Stimulated activated CD8-positive, alpha-beta memory T cell treated with anti-CD3 and anti-CD28 coated beads, Interleukin-2, amount 100 ng/mL, for 1 hour (primary cell): ENCODE measurements at places on chromosomes 4 and X.

DNA sequence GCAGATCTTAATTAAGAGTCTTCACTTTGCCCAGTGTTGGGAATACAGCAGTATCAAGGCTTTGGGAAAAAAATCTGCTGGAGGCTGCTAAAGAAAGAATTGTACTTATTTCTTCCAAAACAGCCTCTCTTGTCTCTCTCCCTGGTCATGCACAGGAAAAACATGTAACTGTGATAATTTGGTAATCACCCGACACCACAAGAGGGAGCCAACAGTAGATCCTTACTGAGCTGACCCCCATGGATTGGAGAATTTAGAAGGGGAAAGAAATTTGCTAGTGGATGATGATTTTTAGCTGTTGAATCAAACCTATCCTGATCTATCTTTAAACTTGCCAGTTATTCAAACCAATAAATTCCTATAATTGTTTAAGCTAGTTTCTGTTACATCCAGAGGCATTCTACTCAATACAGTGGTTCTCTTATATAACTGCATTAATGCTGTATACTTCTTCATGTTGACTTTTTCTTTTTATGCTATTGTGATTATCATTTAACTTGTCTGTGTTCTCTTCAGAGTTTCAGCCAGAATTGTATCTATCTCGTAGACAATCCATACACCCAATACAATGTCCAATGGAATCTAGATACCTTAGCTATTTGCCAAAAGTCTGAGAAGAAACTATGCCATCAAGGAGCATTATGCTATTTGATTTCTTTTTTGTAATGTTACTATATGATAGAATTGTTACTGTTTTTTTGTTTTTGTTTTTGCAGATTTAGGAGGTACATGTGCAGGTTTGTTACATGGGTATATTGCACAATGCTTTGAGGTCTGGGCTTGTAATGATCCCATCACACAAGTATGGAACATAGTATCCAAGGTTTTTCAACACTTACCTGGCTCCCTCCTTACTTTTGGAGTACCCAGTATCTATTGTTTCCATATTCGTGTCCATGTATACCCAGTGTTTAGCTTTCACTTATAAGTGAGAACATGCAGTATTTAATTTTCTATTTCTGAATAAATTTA, 31.3 kb upstream of the ARHGEF38 start:
- no peak for DNase-seq

- DNase-seq = no peak
Observed at GRCh38 chr4:123244137-123244536, 152.5 kb upstream of the SPRY1 start.

DNA sequence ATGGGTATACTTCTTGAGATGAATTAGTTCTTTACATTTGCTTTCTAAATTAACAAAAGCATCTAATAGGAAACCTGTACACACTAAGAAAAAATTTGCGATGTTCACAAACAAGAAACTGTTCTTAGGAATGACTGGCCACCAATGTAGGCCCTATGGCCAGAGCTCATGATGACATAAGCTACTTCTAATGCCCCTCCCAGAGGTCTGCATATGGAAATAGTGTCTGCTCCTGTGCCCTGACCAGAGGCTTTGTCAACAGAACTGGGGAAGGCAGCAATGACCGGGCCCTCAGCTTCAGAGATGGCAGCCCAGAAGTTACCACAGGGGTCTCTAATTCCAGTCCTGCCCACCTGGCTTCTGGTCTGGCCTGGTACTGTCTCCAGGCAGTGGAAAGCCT, 15.0 kb upstream of the BCLAF3 start:
- no peak for DNase-seq

GRCh38 chr4:148847544-148848255, 405.5 kb upstream of the NR3C2 start:
- no peak for DNase-seq

DNA sequence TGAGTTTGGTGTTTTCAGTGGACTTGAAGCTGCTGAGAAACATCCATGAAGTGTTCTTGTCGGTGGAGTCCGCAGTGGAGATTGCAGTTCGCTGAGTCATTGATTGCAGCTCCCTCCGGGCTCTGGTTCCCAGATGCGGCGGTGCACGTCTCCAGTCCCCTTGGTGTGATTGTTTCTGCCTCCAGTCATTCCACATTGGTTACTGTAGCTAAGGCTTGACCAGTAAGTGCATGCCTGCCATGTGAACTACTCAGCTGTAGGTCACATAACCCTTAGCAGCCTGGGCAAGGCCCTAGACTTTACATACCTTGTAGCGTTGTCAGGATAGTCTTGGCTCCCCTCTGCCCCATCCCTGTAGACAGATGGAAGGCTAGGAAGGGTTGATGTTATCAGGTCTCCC, 53.8 kb upstream of the CLCN4 start:
- no peak for DNase-seq

GRCh38 chrX:21843179-21843578, 3.8 kb downstream of the MBTPS2 start:
- no peak for DNase-seq

DNA sequence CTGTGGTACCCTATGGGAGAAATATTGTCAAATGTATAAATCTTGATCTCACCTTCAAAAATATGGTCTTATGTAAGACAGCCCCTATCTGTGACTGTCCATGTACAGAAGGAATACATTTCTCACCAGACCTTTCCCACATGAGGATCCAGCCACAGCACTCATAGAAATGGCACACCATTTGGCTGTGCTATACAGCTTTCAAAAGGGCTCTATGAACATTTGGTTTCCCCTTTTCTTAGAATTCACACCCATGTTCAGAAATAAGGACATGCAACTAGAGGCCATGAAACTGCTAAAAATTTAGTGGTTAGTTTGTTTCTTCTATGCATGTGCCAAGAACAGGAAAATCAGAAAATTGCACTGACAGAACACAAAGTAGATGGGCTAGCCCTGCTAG, 62.7 kb downstream of the ANTXR2 start:
- DNase-seq = no peak

DNA sequence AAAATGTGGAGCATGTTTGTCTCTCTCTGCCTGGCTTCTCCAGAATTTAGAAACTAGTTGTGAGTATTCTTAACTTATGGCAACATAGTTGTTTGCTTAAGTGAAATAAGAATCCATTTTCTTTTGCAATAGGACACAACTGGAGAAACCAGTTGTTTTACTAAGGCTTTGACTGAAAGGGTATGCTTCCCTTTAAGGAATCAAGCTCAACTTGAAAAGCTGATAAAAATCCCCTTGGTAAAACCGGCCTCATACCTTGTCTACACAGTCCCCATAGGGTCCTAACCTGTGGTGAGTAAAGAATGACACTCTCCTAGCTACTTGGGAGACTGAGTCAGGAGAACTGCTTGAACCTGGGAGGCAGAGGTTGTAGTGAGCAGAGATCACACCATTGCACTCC, 139.8 kb downstream of the NR3C2 start:
- no peak for DNase-seq

DNA sequence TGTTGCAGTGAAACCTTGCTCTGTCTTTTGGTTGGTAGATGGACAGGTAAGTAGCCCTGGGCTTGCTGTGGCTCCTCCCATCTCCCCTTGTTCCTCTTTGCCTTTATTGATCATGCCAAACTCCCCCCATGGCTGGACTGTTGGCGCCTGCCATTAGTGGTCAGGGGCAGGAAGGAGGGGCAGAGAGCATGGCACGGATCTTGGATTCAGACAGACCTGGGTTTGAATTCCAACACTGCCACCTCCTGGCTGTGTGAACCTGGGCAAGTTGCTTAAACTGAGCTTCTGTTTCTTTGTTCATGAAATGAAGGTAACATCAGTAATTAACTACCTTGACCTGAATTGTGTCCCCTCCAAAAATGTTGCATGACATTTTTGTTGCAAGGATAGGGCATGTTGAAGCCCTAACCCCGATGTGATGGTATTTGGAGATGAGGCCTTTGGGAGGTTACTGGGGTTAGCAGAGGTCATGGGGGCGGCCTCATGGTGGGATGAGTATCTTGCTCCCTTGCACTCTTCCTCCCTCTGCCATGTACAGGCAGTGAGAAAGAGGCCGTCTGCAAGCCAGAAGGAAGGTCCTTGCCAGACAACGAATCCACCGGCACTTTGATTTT, 6.0 kb downstream of the SLC2A9 start:
- no peak for DNase-seq

- no peak for DNase-seq
Observed at GRCh38 chr4:85370400-85371032, 104.4 kb upstream of the ARHGAP24 start.

GRCh38 chr4:99635601-99636000, 22.0 kb downstream of the C4orf54 start:
- no peak for DNase-seq

- DNase-seq = no peak
Observed at GRCh38 chrX:20519826-20520225, 253.1 kb upstream of the RPS6KA3 start.

DNA sequence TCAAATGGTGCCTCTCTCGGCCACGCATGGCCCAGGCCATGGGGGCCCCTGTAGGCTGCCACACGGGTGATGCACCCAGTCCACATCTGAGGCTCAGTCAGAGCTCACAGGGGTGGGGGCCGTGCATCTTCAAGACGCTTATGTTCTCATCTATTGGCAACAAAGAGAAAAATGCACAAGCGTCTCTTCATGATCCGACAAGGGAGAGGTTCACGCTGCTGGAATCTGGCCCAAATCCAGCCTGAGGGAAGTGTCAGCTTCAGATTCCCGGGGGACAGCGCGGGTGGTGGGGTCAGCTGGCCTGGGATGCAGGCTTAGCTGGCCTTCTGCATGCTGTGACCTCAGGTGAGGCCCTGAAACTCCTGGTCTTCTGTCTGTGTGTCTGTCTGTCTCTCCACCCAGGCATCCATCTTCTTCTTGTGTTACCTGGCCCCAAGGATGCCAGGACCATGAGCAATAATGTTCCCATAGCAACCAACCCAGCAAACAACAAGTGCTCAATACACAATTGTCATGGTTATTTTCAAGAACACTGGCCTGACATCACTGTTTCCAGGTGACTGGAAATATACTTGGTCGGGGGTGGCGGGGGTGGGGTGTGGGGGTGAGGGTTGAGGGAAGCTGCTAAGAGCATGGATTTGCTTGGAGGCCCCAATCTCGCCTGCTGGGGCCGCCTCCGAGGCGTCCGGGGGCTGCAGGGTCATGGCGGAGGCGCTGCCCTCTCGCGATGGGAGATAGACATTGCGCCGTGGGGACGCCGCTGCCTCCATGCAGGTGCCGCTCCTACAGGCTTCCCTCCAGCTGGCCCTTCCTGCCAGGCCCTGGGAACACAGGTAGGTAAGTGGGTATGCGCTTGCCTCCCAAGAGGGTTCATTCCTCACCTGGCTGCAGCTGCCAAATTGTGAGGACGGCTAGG, 48.3 kb downstream of the ABLIM2 start:
- no peak for DNase-seq

DNA sequence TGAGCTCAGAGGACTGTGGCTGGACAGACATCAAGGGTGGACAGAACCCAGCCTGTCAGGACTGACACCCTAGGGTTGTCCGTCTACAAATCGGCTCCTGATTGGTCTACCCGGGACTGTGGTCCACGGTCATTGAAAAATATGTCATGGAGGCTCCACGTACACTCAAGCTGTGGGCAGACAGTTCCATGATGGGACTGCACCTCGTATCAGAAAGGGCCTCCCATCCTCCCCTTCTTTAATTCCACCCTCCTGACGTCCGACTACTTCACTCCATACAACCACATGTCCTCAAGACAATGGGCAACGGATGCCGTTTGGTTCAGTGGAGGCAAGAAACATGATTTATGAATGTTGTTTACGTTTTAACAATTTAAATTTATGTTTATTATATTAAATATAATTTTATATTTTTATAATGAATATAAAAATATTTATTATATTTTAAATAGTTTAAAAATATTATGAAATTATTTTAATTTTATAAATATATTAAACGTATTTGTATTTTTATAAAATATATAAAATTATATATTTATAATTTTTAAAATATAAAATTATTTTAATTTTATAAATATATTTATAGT, 58.0 kb upstream of the SHOX start:
- DNase-seq = no peak

DNA sequence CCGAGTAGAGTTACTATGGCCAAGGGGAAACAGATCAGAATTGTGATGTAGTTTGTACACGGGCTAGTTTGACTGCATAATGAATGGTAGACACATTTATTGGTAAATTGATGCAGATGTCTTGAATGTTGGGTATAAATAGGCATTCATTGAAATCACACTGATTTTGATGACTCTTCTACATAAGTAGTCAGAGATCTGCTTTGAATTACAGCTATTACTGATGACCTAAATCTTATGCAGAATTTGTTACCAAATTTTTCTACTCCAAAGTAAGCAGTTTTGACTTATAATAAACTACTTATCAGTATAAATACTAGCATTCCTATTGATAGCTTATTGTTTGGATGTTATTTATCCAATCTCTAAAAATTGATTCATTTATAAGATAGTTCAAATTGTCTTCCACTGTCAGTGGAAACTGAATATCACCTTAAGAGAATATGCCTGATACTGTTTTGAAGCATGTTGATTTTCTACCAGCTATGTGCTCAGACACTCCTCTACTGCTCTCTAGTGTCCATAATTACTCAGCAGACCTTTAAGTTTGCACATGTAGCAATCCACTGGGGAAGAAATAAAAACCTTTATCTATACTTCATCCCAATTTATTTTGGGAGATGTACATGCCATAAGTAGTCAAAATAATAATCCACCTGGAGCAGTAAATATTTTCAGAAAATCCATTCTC, 120.3 kb downstream of the RASL11B start:
- DNase-seq = no peak

- DNase-seq = no peak
Observed at GRCh38 chrX:147935156-147935758, 23.5 kb downstream of the FMR1 start.

DNA sequence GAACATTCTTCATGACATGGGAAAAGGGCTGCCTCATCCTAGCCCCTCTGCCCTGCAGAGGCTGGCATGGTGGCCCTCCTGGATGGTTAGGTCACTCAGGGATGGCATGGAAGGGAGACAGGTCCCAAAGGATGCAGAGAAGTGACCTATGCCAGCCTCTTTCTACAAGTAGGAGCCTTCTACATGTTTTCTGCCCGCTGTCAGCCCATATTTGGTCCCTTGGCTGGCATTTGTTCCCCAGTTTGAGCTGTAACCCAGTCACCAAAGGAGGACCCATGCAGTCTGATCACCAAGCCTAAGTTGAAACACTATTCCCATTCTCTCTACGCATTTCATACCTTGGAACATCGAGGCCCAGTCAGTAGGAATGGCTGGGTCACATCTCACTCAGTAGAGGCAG, 95.4 kb downstream of the PJA1 start:
- no peak for DNase-seq

GRCh38 chrX:123993904-123994635, 32.6 kb downstream of the STAG2 start:
- no peak for DNase-seq

DNA sequence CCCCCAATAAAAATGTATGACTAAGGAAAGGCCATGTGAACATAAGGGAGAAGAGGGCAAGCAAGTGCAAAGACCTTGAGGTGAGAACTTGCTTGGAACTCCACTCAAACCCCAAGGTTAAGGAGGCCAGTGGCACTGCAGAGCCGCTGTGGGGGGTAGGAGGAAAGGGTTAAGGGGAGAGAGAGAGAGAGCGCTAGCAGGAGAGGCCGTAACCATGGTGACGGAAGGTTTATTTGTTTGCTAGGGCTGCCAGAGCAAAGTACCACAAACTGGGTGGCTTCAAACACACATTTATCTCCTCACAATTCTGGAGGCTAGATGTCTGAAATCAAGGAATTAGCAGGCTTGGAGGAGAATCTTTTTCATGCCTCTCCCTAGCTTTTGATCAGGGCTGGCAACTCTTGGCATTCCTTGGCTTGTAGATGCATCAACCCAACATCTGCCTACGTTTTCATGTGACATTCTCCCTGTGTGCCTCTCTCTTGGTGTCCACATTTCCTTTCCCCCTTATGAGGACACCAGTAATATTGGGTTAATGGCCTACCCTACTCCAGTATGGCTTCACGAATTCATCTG, 35.2 kb downstream of the SMIM20 start:
- no peak for DNase-seq

GRCh38 chr4:142367418-142368180, 478.5 kb downstream of the INPP4B start:
- DNase-seq = no peak
